ENCODE measurements at places on chromosomes 6 and 20. TPM values are rescaled to one million over a fixed set of nuclear protein-coding genes. Genes with fewer than 3 reads are reported as not detected.

The LGSN gene
- total RNA-seq = not detected

DNA sequence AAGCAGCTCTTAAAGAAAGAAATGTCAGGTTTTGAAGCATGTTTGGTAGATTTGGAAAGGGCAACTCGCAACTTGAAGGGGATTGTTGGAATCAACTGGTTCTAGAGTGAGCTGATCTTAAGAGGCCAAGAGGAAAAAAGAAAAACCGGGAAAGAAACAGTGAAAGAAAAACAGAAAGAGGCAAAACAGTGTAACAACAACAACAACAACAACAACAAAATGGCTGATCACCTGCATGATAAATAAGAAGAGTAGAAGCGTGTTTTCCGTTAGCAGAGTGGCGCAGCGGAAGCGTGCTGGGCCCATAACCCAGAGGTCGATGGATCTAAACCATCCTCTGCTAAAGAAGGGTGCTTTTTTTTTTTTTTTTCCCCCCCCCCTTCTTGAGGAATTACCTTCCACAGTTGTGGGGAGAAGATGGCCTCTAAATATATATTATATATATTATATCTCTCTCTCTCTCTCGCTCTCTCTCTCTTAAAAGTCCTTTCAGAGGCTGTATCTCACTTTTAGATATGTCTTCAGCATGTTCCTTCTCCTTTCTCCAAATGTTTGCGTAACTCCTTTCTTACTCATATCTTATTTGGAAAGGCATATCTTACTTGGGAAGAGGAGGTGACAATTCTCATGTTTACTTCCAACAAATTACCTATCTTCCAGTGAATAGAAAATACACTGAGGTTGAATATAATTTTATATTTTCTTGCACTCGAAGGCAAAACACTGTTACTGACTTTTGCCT, 134.4 kb downstream of the OR2B2 start:
- no peak for DNase-seq

- DNase-seq = no peak
These were observed 1060.3 kb upstream of the CITED2 start for GRCh38 chr6:140434761-140435160.

GRCh38 chr20:47269309-47270165, 87.0 kb downstream of the ZMYND8 start:
- DNase-seq = no peak

The DNAH8 gene
- total RNA-seq = not detected

The CEP43 gene
- total RNA-seq = 13.8 TPM

- no peak for DNase-seq
These were observed 108.7 kb downstream of the FYN start for GRCh38 chr6:111764238-111765175.

- DNase-seq = no peak
These were observed 66.5 kb upstream of the SLC35F1 start for GRCh38 chr6:117840541-117840983.

The PRR18 gene
- 0.55 TPM for total RNA-seq

The HLA-DMB gene
- total RNA-seq = 2.3 TPM

GRCh38 chr20:4689220-4689619, 32.5 kb upstream of the PRND start:
- no peak for DNase-seq

- DNase-seq = no peak
These were observed 118.4 kb upstream of the BTBD3 start for GRCh38 chr20:11799281-11799684.

GRCh38 chr6:125041740-125042459, 79.7 kb downstream of the RNF217 start:
- DNase-seq = no peak

The ELOVL2 gene
- total RNA-seq = 0.27 TPM

GRCh38 chr6:79070206-79070825, 7.7 kb downstream of the PHIP start:
- DNase-seq = no peak

The STMND1 gene
- total RNA-seq = not detected

DNA sequence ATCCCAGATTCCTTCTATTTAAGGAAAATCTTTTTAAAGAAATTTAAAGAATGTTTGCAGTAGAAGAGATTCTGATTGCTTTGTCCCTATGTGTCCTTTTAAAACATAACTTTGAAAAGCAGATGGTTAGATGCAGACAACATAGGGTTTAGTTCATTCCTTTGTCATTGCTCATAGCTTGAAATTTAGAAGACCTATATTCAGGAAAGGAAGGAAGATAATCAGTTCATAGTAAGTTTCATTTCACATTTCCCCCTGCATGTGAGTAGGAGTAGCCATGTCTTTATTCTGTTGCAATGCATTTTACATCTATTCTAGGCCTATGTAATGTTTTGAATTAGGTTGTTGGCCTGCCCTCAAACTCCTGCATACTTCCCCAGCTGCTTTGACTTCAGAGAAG, 197.9 kb upstream of the GRIK2 start:
- no peak for DNase-seq

The LYRM2 gene
- 25.7 TPM for total RNA-seq

The BMP7 gene
- total RNA-seq = 30.5 TPM

DNA sequence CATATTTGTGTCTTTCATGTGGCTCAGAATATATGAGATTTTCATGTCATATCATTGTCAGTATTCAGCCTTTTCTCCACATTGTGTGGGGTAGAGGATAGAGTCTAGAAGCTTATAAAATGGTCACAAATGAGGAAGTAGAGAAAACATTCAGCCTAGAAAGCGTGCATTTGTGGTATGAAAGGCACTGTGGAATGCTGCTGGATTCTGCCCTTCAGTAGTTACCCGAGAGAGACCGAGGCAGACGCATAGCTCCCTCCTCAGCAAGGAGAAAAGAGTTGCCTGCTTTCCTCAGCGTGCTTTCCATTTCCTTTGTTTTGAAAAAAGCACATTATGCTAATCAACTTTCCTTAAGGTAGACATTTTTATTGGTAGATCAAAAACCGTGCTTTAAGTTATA, 28.7 kb downstream of the MYB start:
- DNase-seq = no peak

DNA sequence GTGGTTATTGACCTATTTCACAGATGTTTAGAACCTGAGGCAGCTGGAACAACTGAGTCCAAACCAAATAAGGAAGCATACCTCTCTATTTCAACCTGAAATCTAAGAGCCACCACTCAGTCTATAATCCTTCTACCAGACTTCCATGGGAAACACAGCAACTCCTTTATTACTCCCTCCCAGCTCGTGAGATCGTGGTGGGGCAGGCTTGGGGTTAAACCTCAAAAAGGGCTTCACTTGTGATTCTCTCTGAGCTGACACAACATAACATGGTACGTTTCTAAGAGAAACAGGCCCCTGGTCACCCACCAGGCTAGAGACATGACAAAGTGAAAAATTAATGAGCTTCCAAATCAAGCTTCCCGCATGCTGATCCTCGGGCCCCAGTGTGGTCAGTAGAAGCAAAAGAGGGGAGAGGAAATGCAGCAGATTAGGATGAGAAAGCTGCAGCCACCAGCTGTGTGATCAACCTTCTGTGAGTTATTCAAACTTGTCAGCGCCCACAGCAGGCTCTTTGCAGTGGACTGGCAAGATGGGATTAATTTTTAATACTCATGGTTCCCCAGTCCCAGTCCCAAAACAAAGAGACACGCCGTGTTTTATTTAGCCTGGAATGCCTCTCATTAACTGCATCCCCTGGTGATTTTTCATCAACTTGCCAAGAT, 9.3 kb downstream of the PKHD1 start:
- DNase-seq = no peak

GRCh38 chr6:78483553-78484197, 383.7 kb upstream of the IRAK1BP1 start:
- no peak for DNase-seq

The SPTLC3 gene
- total RNA-seq = 1.2 TPM

DNA sequence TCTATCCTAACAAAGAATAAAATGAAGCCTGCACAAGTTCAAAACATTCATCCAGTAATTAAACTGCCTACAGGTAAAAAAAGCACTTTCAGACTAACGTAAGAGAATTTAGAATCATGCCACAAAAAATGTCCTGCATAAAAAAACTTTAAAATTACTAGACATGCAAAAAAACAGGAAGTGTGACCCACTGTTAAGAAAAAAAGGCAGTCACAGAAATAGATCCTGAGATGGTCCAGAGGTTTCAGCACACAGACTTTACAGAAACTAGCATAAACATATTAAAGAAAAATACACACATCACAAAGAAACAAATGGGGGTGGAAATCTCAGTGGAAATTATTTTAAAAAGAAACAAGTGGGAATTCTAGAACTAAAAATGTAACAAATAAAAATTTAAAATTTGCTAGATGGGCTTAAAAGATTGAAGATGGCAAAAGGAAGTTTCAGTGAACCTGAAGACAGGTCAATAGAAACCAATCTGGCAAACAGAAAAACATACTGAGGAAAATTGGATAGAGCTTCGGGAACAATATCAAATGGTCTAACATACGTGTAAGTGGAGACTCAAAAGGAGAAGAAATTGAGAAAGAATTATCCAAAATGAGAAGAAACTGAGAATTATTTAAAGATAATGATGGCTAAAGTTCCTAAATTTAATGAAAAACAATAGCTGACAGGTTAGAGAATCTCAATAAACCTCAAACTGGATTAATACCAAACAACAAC, 3.4 kb upstream of the ZNF133 start:
- DNase-seq = no peak

DNA sequence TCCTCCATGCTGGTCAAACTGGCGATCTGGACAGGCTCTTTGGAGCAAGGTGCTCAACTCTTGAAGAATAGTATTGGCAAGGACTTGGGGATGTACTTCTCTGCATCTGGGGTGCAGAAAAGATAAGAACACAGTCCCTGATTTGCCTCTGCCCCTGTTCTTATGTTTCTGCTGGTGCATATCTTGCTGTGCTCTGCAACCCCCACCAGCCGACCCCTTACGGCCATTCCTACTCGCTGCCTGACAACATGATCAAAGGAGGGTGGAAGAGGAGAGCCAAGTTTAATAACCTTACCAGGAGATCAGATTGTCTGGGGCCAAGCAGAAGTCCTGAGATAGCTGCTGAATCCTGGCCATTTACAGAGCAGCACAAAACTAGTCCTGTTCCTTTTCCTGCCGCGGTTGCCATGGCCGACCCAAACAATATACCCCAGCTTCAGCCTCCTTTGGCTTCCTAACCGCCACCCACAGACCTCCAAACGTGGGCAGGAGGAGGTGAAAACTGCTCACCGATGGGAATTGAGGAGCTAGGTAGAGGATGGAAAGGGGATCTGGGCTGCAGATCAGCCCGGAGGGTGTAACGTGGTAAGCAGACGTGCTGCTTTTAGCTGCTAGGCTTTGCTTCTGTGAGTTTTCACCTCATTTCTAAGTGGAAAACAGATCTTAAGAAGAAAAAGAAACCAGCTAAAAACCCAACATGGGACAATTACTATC, 60.9 kb downstream of the ATXN1 start:
- DNase-seq = no peak
